ENCODE measurements at places on chromosomes 12 and 14. TPM values are rescaled to one million over a fixed set of nuclear protein-coding genes. Genes with fewer than 3 reads are reported as not detected.

Gene TAS2R50
- 26.3 TPM for total RNA-seq

Gene ANAPC7
- 59.5 TPM for total RNA-seq

Gene LEMD3
- total RNA-seq: 73.6 TPM

Gene ATP5F1B
- 335 TPM for total RNA-seq

Gene EIF2S3B
- 0.94 TPM for total RNA-seq

Gene RND1
- 29.1 TPM for total RNA-seq

All from parietal lobe (tissue), 2 donors.